ENCODE measurements at places on chromosomes 5 and 9.

DNA sequence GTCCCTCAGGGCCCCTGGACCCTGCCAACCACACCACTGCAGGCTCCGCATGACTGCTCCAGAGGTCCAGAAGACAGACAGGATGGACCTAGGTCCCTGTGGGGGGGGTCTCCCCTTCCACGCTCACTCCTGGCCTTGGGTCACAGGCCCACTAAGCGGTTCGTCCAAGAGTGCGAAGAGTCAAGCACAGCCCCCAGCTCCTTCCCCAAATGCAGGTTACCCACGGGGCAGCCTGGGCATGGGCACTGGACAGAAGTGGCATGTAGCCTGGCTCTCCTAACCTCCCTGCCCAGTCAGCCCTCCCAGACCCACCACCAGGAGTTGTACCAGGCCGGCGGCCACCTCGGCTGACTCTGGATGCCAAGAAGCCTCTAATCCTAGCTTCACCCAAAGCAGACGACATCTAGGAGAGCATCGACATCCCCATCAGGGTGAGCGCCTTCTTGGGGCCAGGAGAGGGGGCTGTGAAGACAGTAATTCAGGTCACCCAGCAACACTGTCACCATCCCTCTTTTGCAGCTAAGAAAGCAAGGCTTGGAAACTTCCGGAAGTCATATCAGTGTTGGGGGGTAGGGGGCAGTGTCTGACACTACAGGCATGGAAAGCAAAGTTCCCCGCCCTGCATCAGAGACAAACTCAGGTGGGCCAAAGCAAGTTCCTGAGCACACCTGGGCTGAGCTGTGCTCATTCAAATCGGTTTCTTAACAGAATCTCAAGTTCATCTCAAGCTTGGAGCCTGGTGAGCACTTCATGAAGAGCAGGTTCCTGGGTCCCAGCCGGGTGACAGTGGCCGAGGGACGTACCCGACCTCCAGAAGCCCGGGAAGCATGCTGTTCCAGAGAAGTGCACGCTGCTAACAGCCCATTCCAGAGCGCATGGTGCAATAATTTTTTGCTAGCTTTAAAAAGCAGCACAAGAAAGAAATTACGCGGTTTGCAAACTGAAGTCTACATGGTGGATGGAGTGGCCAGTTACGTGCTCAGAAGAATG lies 68.7 kb downstream of the SEMA4D start:
- DNase-seq, result no peak

- no peak for DNase-seq
Observed at GRCh38 chr5:132406144-132406783, 36.8 kb downstream of the SLC22A5 start.

DNA sequence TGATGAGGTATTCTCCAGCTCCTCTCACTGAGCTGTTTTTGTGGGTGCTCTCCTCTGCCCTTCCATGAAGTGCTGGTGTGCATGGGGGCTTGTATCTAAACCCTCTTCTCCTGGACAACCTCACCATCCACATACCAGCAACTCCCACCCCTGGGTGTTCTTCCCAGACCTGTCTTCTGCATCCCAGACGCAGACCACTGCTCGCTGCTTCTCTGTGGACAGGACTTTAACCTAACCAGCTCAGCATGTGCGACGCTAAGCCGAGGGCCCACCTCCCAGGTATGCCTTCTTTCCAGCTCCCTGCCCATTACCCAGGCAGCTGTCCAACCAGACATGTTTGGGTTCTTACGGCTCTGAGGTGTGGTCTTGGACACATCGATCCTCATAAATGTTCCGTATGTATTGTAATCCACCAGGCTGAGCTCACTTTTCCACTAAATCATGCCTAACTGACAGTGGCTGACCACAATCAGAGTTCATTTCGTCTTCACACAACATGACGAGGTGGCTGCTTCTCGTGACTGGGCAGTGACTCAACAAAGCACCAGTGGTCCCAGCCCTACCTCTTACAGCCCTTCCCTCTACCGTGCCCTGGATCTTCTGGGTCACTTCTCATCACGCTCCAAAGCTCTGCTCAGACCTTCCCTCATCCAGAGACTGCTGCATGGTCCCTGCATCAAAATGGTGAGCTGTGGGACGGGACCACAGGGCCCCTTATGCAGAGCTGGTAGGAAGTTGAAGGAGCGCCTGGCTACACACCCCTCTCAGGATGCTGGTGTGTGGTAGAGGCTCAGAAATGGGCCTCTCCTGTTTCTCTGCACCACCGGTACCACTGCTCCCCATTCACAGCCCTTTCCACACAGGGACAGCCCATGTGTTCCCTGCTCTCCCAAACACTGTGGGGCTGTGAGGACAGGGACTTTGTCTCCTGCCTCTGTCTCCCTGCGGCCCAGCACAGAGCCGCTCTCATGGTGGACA lies 9.6 kb upstream of the PTGES2 start:
- no peak for DNase-seq

- DNase-seq, result no peak
Observed at GRCh38 chr5:159412284-159413046, 82.2 kb upstream of the IL12B start.

GRCh38 chr9:99516657-99517049 lies 294.6 kb downstream of the SEC61B start:
- DNase-seq, result no peak

DNA sequence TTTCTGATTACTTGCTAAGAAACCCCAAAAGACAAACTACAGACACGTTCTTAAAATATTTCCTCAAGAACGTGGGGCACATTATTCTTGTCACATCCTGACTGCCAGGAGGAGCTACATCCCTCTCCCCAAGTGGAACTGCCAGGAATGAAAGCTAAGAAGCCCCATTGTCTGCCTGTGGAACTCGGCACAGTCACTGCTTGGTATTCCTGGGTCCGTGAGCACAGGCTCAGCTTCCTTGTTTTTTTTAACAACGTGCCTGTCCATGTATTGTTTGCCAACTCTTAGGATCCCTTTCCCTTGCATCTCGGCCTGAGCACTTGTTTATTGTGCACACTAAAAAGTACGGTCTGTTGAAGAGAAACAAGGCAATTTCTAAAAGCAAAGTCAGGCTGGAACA lies 47.0 kb upstream of the SELENOP start:
- no peak for DNase-seq

DNA sequence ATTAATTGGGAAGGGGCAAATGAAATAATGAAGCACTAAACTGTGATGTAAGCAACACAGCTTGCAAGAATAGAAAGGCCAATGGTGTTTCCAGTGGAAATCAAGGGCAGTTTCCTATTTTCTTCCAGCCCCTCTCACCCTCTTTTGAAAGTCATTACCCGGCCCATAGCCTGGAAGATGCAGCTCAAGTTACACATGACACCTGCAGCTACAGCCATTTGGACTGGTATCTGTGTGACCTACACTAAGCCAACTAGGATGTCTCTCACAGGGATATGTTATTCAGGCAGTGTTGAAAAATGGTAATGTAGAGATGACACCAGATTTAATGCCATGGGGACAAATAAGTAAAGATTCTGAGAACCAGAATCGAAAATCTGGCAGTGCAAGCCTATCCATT lies 439.4 kb upstream of the ZNF462 start:
- DNase-seq, result no peak

- no peak for DNase-seq
Observed at GRCh38 chr5:57412680-57413079, 69.9 kb downstream of the ACTBL2 start.

- DNase-seq, result no peak
Observed at GRCh38 chr5:79697222-79698170, 7.9 kb downstream of the CMYA5 start.

DNA sequence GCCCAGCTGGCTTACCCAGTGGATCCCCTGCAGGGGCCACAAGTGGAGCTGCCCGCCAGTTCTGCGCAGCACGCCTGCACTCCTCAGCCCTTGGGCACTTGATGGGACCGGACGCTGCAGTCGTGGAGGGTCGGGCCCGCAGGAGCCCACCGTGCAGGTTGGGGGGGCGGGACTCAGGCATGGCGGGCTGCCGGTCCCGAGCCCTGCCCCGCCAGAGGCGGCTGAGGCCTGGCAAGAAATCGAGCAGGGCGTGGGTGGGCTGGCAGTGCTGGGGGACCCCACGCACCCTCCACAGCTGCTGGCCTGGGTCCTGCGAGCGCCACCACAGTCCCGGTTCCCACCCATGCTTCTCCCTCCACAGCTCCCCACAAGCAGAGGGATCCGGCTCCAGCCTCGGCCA lies 19.2 kb upstream of the BTNL3 start:
- DNase-seq, result no peak

GRCh38 chr9:80383331-80383730 lies 811.6 kb downstream of the TLE4 start:
- no peak for DNase-seq

- DNase-seq, result no peak
Observed at GRCh38 chr9:135218331-135219225, 131.1 kb downstream of the OLFM1 start.

DNA sequence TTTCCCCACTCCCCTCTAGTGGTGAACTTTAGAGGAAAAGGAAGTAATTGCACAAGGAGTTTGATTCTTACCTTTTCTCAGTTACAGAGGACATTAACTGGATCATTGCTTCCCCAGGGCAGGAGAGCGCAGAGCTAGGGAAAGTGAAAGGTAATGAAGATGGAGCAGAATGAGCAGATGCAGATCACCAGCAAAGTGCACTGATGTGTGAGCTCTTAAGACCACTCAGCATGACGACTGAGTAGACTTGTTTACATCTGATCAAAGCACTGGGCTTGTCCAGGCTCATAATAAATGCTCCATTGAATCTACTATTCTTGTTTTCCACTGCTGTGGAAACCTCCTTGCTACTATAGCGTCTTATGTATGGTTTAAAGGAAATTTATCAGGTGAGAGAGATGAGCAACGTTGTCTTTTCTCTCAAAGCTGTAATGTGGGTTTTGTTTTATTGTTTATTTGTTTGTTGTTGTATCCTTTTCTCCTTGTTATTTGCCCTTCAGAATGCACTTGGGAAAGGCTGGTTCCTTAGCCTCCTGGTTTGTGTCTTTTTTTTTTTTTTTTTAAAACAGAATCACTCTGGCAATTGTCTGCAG lies 25.3 kb downstream of the SLC22A5 start:
- DNase-seq, result no peak

DNA sequence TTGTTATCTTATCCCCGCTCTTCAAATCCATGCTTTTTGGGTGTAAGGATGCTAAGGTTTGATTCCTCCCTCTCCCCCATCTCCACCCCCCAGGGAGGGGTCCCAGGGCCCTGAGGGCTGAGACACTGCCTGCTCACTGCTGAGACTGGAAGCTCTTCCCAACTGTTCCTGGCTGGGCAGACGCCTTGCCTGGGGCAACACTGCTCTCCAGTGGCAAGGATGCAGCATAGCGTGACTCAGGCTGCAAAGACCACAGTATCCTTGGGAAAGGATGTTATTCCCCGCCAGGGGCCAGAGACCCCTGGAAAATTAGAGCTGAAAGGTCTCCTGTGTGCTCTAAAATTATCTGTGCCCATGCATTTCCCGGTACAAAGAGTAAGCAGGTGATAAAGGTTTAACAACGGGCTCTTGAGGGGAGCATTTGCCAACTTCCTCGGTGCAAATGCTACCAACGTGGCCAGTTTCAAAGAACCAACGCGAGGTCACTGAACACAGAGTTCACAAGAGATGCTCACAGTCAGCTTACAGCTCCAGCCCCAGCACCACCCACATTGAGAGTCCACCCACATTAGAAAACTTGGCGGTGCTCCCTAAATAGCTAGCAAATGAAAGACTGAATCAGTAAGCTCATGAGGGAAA lies 271.9 kb downstream of the NSG2 start:
- DNase-seq, result peak; percentile 63

GRCh38 chr5:84091127-84091799 lies 293.4 kb downstream of the EDIL3 start:
- no peak for DNase-seq

- no peak for DNase-seq
Observed at GRCh38 chr9:123115146-123115913, 81.9 kb downstream of the GPR21 start.

DNA sequence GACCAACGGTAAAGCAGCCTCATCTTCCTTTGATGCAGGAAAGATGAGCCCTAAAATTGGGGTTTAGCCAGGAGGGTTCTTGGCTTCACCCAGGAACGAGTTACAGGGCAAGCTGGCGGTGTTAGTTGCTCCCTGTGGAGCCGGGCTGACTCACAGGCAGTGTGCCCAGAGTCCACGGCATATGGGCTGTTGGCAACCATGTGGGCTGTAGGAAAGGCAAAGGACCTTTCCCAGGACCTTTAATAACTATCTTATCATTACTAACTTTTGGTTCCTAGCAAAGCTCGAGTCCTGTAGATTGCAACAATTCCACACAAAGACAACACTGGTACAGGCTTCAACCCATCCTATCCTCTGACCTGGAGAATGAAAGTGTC lies 29.8 kb upstream of the CLPTM1L start:
- no peak for DNase-seq

DNA sequence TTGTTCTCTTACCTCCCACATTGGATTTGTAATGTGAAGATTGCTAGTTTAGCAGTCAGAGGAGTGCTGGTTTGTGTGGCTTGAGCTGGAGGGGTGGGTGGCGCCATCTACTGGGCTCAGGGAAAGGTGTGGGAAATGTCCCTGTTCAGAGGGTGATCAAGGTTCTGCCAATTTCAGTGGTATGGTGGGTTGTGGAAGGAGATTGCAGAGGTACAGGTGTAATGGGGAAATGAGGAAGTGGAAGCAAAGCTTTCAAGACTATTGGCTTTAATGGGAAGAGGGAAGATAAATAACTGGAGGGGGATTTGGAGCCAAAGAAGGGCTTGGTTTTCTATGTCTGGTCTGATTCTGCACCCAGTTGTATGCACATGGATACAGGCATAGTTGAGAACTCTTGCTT lies 76.4 kb downstream of the OSMR start:
- peak; percentile 55 for DNase-seq

- DNase-seq, result no peak
Observed at GRCh38 chr9:133165452-133165730, 1.7 kb upstream of the GBGT1 start.

Data from neural crest cell (in vitro differentiated cells).